Smooth muscle cell of the coronary artery (primary cell): ENCODE measurements at places on chromosomes 12 and 14. TPM values are rescaled to one million over a fixed set of nuclear protein-coding genes. Genes with fewer than 3 reads are reported as not detected.

Gene ASCL1
- total RNA-seq = not detected in 2 replicates

Gene PRH2
- not detected in 2 replicates for total RNA-seq

Gene LBHD2
- not detected in 2 replicates for total RNA-seq

Gene FOXN4
- not detected in 2 replicates for total RNA-seq

Gene BLOC1S1
- total RNA-seq = 82.0 and 115 TPM in 2 replicates

Gene ADGRD1
- total RNA-seq = 0.15 and 37.2 TPM in 2 replicates

Gene CISTR
- total RNA-seq = not detected in 2 replicates

Gene LYZ
- 0.08 TPM in 1 of 2 replicates, not detected in the other for total RNA-seq

Gene GLT8D2
- 11.9 and 46.4 TPM in 2 replicates for total RNA-seq

Gene OR6J1
- total RNA-seq = not detected in 2 replicates

Gene KCNA5
- total RNA-seq = under 0.01 TPM in 1 of 2 replicates, not detected in the other

Gene MGST1
- 11.5 and 53.8 TPM in 2 replicates for total RNA-seq

Gene KLRF1
- total RNA-seq = not detected in 2 replicates

Gene ESPL1
- total RNA-seq = 0.70 and 1.2 TPM in 2 replicates

Gene TEX52
- not detected in 2 replicates for total RNA-seq

Gene DTD2
- 20.7 and 45.7 TPM in 2 replicates for total RNA-seq

Gene KRT3
- not detected in 2 replicates for total RNA-seq
